ENCODE measurements at places on chromosomes 1 and 21. TPM values are rescaled to one million over a fixed set of nuclear protein-coding genes. Genes with fewer than 3 reads are reported as not detected.
A peak's percentile ranks its signal among the peaks of the same experiment; 100 is the strongest.

- no peak for DNase-seq
These were observed 21.4 kb downstream of the TGFB2 start for GRCh38 chr1:218366322-218367052.

DNA sequence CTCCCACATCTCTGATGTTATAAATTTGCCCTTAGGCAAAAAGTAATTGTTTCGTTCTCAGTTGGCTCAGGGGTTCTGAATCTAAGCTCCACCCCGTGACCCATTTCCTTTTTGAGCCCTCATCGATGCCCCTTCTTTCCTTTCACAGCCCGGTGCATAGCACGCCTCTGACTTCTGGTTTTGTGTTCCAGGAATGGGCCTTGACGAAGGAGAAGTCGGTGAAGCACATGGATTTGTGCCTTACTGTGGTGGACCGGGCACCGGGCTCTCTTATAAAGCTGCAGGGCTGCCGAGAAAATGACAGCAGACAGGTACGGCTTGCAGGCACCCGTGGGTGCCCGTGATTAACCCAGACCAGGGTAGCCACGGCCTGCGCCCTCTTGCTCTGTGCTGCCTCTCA lies 151.9 kb downstream of the PGBD5 start:
- DNase-seq, result no peak

- DNase-seq, result no peak
These were observed 11.2 kb upstream of the HYI start for GRCh38 chr1:43464681-43465504.

GRCh38 chr1:185409763-185410528 lies 92.9 kb upstream of the IVNS1ABP start:
- peak; percentile 100 for DNase-seq

DNA sequence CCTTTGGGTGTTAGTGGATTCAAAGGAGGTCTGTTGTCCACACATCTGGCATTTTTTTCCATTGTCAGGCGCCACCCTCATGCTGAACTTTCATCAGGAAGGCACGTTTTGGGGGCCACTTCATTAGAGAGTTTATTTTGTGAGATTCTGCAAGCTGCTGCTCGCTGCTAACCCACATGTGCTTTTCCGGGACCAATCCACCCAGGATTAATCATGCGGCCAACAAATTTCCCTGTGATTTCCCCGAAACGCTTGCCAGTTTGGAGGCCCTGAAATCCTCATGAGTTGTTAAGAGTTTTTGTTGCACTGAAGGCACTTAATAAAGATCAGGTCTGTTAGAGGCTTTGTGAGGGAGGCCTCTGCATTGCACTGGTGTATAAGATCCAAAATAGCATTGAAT lies 2.4 kb downstream of the PDPN start:
- no peak for DNase-seq

The OR2T33 gene
- total RNA-seq, result not detected

The ZNF670 gene
- 5.4 TPM for total RNA-seq

The BMP8B gene
- total RNA-seq, result 6.2 TPM

The GPR25 gene
- not detected for total RNA-seq

DNA sequence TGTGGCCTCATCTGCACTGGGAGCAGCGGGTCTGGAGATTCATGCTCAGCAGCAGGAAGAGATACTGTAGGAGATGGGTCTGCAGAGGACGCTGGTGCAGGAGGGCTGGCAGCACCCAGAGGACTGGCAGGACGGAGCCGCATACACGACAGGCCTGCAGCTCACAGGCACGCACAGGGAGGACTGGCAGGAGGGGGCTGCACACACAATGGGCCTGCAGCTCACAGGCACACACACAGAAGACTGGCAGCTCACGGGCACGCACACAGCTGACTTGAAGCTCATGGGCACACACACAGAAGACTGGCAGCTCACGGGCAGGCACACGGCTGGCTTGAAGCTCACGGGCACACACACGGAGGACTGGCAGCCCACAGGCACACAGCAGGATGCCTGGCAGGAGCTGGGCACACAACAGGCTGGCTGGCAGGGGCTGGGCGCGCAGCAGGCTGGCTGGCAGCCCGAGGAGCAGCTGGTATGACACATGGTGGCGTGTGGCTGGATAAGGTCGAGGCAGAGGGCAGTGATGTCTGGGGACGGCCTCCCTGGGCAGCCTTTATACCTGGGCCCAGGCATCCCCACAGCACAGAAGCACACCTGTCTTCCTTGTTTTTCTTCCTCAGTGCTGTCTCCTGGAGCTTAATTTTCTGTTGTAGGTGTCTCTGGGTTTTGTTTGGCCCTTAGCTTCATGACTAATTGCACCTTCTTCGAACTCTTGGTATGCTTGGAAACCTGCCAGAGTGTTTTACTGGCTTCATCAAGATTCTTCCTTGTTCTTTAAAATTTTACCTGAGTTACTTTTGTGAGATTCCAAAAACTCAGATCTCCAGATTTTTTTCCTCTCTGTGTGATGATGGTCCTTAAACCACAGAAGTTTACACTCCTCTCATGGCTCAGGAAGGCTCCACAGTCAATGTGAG lies at the start of gene KRTAP12-2:
TSS of gene KRTAP12-2 (minus strand) at position 527 of the 920 bp plus-strand sequence. CDS start at position 486, 41 bp downstream.
- DNase-seq, result no peak

DNA sequence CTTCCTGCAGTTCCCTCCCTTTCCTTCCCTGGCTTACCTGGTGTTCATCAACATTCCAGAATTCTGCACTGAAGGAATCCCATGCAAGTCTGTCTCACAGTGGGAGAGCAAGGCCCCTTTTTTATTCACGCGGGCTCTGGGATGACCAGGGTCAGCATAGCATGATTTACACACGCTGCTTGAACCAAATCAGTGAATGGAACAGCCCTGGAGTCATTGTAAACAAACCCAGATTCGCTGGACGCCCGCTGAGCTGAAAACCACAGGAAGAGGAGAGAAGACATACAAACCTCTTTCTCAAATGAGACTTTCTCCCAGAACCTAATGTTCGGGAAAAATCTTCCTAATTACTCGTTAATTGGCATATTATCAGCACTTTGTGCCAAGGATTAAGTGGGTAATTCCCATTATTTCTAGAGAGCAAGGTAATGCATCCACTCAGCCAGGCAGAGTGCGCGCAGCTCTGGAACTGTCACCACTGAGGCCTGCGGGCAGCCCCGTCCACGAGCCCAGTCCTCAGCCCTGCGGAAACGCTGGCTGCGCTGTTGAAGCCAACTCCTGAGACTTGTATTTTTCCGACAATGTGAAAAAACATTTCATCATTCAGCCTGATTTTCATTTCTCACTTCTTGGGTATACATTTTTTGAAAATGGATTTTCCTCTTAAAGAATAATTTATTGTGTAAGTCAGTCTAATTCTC lies 140.0 kb downstream of the ETS2 start:
- no peak for DNase-seq

GRCh38 chr1:176643536-176643935 lies 180.6 kb downstream of the PAPPA2 start:
- peak; percentile 15 for DNase-seq

DNA sequence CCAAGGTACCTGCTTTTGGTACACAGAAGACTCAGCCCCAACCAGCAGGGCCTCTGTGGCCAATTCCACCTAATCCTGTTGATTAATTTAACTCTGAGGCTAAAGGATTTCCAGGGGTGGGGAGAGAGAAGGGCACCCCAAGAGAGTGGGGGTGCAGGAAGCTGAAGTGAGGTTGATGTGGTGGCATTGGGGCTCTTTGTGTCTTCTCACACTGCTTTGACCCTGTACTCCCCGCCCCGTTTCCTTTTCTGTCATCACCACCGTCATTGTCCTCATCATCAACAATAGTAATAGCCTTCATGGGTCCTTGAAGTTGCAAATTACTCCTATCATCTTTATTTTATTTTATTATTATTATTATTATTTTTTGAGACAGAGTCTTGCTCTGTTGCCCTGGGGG lies 55.9 kb downstream of the PAX7 start:
- DNase-seq, result no peak

GRCh38 chr1:71881611-71882010 lies 400.7 kb downstream of the NEGR1 start:
- DNase-seq, result peak; percentile 5

DNA sequence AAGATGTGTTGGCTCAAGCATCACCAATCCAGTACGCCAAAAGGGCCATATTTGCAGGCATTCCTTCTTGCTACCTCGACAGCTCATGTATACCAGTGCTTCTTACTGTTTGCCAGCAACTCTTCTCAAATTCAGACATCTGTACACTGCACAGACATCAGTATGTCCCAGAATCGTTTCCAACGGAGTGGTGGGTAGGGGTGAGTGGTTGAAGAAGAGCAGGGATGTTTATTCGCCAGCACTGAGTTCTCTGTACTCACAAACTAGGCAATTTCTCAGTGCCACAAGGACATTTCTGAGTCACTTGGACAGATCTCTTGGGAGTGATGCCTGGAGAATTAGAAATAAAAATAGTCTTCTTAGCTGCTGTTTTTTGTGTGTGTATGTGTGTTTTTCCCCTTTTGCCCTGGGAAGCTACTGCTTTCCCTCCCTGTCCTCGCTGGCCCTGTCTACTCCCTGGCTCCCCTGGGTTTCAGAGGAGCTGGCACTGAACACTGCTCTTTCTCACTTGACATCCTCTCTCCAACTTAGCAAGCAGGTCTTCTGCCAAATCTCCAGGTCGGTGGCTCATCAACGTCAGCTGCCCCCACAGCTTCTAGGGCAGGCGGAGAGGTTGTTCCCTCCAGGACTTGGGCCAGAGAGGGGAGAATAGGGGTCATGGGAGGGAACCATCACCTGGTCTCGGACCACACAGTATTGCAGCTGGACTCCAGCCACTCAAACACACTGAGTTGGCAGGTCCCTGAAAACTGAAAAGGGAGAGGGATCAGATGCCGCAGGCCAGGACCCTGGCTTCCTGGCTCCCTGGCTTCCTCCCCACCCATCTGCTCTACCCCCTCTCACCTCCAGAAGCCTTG lies 90.5 kb downstream of the NMNAT2 start:
- no peak for DNase-seq
